ENCODE measurements at places on chromosomes 3 and 15.
A peak's percentile ranks its signal among the peaks of the same experiment; 100 is the strongest.

DNA sequence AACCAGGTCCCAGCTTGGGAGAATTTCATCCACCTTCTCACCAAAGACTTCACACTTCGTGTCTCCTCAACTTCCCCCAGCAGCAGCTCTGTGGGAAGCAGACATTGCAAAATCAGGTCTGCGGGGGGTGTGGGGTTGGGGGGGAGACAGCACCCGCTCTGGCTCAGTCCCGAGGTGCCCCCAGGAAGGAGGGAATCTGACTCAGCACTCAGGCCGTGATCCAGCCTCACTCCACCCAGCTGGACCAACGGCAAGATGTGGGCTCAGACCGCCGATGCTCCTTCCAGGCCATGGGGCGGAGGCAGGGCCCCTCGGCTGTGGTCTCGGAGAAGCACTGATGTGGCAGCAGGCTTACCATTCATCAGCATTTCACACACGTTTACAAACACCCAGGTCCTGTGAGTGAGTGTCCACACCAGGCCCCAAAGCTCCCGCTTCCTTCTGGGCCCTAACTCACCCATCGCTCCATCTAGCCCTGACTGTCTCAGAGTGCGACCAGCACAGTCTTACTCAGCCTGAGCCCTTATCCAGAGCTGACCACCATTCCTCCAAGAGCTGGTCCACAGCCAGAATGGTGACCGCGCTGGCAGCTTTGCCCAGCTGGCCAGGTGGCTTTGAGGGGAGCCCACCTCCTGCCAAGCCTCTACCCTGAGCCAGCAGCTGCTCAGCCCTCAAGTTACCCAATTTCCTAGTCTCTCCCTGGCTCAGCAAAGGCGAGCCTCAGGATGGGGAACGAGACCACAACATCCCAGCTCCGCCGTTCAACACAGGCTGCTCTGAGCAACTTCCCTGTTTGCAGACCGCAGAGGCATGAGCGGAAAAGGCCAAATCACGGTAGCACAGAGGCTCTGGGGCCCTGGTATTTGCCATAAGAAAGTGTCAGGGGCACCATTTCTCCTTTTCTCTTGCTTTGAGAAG is 3.3 kb downstream of the STAB1 start:
- peak; percentile 88 for DNase-seq

DNA sequence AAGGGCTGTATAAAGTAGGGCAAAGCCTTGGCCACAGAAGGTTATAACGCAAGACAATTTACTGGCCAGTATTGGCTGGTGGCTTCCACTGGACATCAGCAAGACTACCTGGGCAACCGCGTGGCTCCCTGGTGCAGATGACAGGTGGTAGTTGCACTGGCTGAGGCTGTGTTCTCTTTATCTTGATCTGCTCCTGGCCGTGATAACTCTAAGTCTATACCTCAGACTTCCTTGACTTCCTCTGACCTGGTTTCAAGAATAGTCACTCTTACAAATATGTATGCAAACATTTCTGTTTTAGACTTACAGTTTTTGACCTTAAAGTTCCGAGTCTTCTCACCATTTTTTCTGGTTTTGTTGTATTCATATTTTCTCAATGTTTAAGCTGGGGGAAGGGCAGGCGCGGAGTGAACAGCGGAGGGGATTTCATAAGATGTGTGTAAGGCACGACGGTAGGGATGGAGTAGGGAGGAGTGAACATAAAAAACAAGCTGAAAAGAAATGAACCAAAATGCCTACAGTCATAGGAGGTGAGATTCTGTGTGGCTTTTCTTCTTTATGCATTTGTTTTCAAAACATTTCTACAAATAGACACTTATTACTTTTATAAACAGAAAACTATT is 15.2 kb upstream of the TMEM212 start:
- DNase-seq: no peak

- DNase-seq: peak; percentile 90
Measured at GRCh38 chr15:64246364-64247189, 83.8 kb upstream of the PPIB start.

- DNase-seq: no peak
Measured at GRCh38 chr3:341998-342397, 145.4 kb downstream of the CHL1 start.

GRCh38 chr3:13303410-13303809 is 116.7 kb downstream of the NUP210 start:
- no peak for DNase-seq

- DNase-seq: no peak
Measured at GRCh38 chr15:91981821-91982800, 128.6 kb downstream of the SLCO3A1 start.

DNA sequence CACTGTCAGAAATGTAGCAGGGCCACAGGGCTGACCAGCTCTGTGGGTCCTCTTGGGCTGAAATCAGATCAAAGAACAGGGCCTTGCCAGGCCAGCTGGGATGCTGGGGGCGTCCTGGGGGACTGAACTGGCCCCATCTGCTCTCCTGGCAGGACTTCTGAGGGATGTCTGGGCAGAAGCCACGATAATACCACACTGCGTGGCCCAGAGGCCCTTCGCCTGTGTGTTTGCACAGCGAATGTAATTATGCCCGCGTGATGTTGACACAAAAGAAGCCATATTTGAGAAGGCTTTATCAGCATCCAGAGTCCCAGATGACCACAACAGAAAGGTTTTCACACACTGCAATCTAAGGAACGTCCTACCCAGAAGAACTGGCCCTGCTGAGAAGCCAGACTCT is 174.0 kb downstream of the RAB11A start:
- no peak for DNase-seq

DNA sequence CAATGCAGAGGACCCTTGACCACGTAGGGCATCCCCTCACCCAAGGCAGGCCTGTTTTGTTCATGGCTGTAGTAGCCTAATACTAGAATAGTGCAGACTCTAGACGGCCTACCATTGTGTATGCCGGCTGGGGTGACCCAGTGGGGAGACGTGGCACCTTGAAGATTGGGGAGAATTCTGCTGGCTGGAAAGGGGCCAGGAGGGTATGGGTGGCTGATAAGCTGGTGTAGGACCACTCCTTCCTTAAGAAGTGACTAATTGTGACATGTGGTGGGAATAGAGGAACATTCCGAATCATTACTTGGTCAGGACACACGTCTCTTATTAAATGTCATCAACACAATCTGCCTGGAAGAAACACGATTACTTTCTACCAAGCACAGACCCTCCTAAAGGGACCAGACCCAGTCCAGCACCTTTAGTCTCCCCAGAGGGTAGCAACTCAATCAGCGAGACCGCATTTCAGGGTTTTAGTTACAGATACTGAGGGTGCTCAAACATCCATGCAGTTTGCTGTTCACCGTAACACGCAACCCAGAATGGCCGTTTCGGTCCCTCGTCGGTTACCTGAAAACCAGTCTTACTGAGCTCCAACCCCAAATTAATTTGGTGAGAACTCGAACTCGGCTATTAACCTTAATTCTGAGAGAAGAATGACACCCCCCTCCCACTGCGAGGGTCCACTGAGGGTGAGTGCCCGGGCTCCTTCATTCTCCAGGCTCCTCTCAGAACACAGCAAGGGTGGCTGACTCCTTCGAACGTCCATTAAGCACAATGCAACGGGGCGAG is 1.6 kb upstream of the KLF13 start:
- peak; percentile 36 for DNase-seq

DNA sequence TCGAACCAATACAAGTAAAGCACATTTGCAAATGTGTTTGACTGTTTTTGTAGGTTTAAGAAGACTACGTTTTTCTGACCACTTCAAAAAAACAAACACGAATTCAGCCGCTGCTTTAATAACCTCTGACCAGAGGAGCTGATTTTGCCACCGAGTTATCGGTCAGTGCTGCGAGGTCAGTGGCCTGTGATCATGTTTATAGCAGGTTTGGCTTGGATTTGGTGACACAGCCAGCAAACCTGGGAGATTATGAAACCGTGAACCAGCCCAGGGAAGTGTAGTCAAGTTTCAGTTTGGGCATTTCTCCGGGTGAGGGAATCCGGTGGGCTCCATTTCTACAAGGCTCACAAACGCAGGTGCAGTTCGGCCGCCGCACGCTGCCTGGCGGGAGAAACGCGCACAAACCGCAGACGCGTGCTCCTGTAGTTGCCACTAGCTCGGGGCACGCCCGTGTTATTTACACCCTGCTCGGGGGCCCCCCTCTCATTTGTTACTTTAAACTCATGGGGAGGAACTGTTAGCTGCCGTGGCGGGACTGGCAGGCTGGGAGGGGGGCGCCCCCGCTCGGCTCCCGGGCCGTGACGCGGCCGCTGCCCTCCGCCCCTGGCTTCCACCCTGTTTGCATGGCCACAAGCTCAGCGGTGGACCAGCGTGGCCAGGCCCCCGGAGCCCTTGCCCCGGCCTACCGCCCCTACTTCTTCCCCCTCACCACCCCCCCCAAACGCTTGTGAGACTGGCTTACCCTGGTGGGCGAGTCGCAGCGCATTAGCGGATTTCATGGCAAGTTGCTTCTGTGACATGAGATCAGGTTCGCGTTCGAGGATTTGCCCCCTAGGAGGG is 13.6 kb upstream of the ONECUT1 start:
- DNase-seq: no peak

DNA sequence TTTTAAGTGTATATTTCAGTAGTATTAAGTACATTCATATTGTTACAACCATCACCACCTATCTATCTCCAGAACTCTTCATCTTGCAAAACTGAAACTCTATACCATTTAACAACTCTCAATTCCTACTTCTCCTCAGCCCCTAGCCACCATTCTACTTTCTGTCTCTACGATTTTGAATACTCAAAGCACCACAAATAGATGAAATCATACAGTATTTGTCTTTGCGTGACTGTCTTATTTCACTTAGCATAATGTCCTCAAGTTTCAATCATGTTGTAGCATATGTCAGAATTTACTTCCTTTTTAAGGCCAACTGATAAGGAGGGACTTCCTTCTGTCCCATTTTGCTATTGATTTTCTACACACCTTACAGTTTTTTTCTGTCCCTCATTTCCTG is 593.3 kb downstream of the FHIT start:
- no peak for DNase-seq

DNA sequence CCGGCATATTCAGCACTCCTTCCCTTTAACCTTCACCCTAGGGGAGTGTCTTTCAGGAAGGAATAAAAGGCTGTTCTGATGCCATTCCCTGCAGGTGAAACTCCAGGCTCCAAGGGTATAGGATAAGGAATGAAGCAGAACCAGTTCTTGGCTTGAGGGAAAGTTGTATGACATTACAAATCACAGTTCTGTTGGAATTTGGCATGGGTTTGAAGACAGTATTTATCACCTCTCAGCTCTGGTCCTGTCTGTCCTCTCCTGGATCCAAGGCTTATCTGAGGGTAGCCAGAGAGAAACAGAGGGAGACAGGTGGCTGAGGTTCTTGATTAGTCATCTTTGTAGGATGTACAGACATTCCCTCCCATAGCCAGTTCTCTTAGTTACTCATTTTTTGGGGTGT is 37.1 kb downstream of the RAB11A start:
- DNase-seq: no peak

GRCh38 chr15:74657846-74658245 is 38.0 kb downstream of the EDC3 start:
- DNase-seq: no peak

GRCh38 chr15:97706059-97706458 is 254.4 kb upstream of the ARRDC4 start:
- no peak for DNase-seq

GRCh38 chr3:172099495-172099808 is 60.1 kb downstream of the FNDC3B start:
- DNase-seq: no peak

DNA sequence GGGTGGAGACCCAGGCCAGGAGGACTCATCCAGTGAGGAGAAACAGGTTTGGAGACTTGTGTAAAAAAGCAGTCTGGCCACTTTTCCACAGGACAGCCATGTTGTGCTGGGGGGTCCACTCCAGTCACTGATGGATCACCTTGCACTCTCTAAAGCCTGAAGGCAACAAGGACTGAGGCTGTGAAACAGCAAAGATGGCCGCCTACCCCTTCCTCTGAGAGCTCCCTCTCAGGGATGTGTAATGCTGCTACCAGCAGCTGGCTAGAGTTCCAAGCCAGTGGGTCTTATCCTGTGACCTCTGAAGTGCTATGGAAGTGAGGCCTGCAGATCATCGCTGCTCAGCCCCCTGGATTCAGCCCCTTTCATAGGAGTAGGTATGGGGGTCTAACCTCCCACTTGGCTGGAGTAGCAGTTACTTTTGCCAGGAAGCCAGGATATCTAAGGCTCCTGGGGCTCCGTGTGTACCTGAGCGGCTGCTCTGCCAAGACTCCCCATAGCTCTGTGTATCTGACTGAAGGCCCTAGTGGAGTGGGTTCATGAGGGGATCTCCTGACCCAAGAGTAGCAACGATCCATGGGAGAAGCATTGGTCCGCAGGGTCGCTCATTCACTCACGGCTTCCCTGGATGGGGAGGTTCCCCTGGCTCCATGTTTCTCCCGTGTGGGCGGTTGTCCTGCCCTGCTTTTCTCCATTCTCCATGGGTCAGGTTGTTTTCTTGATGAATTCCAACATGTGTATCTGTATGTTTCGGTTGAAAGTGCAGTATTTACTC is 69.9 kb upstream of the TNFSF10 start:
- DNase-seq: no peak

GRCh38 chr15:99961011-99961441 is 227.8 kb upstream of the LYSMD4 start:
- no peak for DNase-seq

DNA sequence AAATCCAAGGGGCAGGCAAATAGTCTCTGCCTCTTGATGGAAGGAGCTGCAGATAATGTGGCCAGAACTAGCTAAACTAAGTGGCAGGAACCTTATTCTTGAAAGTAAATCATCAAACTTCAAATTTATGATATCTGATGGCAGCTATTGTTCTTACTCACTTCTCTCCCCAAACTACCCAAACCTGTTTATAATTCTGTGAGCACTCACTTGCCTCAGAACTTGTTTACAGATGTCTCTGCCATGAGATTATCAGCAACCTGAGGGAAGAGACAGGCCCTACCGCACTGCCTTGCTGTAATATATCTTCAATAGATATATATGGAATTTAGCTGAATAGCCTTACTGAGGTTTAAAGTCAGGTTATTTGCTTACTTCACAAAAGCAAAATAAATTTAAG is 2.2 kb upstream of the B3GALNT1 start:
- no peak for DNase-seq

DNA sequence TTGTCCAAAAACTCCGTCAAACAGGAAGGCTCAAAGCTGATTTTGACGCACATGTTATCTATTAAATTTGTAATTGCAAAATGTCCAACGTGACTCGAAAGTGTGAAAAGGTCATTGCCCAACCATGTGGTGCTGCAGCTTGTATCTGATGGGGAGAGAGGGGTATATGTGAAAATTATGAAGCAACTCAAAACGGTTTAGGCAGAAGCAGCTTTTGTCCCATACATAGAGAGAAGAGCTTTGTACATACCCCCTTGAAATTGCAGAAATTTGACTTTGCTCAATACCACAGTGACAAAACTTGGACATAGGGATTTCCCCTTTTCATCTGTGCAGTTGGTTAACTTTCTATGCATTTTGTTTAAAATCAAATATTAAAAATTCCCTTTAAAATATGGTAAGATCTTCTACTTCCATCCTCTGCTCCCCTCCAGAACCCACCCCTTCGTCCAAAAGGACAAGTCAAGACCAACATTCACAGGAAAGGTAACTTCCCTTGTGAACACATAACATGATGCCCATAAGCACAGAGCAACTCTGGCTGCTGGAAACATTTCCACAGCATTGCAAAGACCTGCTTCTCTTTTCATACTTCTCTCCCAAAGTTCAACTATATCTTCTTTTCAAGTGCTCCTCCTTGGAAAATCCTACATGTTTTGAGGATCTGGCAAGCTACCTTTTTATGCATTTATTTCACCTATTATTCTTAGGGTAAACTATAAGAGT is 253.7 kb upstream of the THBS1 start:
- peak; percentile 98 for DNase-seq
